ENCODE measurements at places on chromosomes 5 and 9.

- DNase-seq = no peak
These were observed 101.1 kb downstream of the TMEM215 start for GRCh38 chr9:32884482-32884881.

GRCh38 chr9:135978642-135979546 lies 17.7 kb upstream of the UBAC1 start:
- DNase-seq = peak; percentile 38

DNA sequence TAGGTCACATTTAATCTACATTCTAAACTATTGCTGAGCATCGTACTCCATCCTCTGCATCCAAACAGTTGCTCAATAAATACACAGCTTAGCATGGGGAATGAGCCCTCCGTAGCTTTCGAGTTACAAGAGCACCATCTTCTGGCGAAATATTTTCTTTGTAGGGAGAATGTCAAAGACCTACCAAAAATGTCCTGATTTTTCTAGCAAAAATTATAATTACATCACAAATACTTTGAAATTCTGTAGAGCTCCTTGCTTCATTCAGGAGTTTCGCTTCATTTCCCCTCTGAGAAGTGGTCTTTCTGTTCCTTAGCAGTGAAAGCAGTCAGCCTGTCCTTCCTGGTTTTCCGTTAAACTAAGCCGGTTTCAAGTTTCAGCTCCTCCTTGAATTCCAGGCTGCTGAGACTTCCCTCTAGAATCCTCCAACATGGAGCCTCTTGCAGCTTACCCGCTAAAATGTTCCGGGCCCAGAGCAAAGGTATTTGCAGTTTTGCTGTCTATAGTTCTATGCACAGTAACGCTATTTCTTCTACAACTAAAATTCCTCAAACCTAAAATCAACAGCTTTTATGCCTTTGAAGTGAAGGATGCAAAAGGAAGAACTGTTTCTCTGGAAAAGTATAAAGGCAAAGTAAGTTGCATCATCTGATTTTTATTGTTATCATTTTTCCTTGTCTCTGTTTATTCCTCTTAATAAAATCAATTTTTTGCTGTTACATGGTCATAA lies at the start of gene GPX8:
GPX8 (plus strand) TSS at position 409 of the 730 bp plus-strand sequence; CDS start at position 431, 22 bp downstream.
- DNase-seq = peak; percentile 36

DNA sequence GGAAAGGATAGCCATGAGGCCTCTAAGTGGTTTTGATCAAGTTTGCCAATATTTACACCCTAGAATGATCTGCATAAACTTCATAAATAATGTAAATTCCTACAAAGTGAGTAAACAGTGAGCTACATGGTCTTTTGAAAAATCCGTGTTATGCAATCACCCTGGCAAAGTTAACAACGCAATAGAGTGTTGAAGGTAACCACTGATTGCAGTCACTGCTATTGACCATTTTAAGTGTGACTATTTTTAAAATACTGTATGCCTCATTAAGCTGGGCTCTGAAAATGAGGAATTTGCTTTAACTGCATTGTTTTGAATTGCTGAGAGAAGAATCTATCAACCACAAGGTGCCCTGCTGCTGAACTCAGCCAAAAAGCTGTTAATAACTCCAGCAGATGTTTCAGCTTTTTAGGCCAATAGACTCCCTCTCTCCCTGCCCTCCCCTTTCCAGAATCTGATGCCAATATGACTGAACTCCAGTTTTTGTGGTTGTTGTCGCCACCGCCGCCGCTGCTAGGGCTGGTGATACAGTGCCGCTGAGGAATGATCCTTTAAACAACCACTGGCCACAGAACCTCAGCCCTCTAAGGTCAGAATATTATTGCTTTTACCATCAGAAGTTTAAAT lies 35.3 kb upstream of the SMARCA2 start:
- DNase-seq = no peak

- DNase-seq = no peak
These were observed 83.6 kb downstream of the ENC1 start for GRCh38 chr5:74556631-74557595.

GRCh38 chr9:90271707-90272106 lies 370.9 kb downstream of the DIRAS2 start:
- DNase-seq = no peak

DNA sequence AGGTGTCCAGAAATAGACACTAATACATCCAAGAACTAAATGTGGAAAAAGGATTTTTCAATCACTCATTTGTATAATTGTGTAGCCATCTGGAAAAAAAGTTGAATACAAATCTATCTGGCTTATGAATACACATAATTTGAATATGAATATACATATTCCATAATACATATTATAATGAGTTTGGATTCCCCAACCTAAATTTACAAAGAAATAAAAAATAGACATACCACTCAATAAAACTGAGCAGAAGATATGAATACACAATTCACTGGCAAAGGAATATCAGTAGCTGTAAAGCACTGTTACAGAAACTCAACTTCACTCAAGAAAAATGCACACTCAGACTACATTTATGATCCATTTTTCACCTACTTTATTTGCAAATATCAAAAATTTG lies 121.9 kb upstream of the EDIL3 start:
- DNase-seq = no peak

- no peak for DNase-seq
These were observed 241.9 kb downstream of the SAXO1 start for GRCh38 chr9:18791074-18791473.

- peak; percentile 31 for DNase-seq
These were observed 12.4 kb downstream of the PTTG1 start for GRCh38 chr5:160434022-160434531.

DNA sequence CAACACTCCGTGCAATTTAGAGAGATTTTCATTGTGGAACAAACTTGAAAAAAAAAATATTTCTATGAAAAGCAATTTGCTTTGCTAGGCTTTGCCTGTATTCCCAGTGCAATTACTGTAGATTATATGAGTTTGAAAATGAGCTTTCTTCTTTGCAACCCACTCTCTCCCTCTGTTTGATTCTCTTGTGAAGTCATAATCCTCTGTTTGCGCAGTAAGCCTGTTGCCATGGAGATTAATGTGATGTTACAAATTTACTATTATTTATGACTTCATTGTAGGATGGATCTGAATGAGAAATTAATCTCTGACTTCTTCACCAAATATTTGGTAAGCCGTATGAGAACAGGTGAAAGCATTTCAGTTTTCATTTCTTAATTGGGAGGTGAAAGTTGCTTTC lies 320.3 kb downstream of the SPATA31D1 start:
- no peak for DNase-seq

- DNase-seq = no peak
These were observed 11.3 kb downstream of the CYSTM1 start for GRCh38 chr5:140186267-140186671.

- DNase-seq = no peak
These were observed 14.7 kb upstream of the OSMR start for GRCh38 chr5:38831117-38831516.

GRCh38 chr9:20219437-20219836 lies 402.9 kb downstream of the MLLT3 start:
- DNase-seq = no peak

- DNase-seq = no peak
These were observed 389.1 kb downstream of the ENC1 start for GRCh38 chr5:74251141-74252035.

Measured in hippocampal formation (tissue), 2 donors.